ENCODE measurements at places on chromosomes 12 and 14. TPM values are rescaled to one million over a fixed set of nuclear protein-coding genes. Genes with fewer than 3 reads are reported as not detected.

Gene IGFBP6
- total RNA-seq: 139 TPM

Gene KERA
- total RNA-seq: not detected

Gene PLCZ1
- 0.59 TPM for total RNA-seq

Gene PDE3A
- total RNA-seq: 157 TPM
